ENCODE measurements at places on chromosomes 2 and 18.

- DNase-seq, result no peak
Observed at GRCh38 chr2:127118467-127118866, 11.5 kb upstream of the BIN1 start.

DNA sequence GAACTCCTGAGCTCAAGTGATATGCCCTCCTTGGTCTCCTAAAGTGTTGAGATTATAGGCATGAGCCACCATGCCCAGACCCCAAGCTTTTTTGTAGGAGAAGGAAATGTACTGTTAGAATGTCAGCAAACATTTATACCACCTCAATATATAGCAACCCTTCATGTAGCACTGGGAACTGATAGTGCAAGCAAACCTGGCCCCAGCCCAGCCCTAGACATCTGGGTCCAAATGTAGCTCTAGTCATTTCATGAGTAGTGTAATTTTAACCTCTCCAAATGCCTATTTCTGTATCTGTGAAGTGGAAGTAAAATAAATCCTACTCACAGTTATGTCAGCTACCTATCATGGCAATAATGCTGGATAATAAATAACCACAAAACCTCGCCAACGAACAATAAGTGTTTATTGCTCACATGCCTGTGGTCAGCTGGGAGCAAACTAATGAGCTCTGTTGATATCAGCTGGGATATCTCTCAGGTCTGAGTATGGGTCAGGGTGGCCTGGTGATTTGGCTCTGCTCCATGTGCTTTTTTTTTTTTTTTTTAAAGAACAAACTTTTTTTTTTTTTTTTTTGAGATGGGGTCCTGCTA, 180.4 kb downstream of the CD8B2 start:
- DNase-seq, result no peak

DNA sequence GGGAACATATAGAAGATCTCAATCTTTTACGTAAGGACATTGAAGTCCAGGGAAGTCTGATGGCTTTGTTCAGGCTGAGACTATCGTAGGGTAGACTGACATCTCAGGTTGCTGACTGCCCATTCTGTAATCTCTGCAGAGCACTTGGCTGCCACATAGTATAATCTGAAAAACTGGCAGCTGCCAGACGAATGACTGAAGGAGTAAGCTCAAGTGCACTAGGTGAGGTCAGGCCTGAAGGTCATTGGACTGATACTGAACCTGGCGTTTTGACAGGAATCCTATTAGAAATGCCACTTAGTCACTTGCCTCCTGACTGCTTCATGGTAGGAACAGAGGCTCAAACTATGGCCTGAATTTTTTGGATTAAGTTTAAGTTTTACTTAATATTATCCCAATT, 23.5 kb downstream of the GPD2 start:
- no peak for DNase-seq

GRCh38 chr2:136135921-136136906, 18.3 kb upstream of the CXCR4 start:
- no peak for DNase-seq

DNA sequence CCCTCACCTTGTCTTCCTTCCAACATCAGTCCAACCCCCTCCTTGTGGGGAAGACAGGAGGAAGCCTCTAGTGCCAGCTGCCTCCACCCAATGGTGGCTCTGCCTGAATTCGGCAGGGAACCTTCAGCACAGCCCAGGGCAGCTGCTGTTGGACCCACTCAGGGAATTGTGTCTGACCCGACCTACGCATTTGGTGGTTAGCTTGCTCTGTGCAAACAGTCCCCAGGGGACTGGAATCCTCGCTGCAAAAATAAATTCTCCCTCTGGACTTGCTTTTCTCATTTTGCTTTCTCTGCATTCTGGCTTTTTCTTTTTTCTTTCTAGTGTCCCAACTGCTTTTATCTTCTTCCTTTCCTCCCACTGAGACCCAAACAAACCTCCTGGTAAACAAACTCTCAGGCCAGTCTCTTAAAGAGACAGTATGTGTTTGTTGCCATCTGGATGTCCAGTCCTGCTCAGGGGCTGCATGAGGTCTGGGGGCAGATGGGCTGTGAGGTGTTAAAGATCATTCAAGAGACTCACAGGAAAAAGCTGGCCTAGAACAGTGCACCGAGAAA, 137.7 kb upstream of the HAAO start:
- DNase-seq, result no peak

Measured in Panc1 (cell line).